ENCODE measurements at places on chromosomes 3 and 15.

DNA sequence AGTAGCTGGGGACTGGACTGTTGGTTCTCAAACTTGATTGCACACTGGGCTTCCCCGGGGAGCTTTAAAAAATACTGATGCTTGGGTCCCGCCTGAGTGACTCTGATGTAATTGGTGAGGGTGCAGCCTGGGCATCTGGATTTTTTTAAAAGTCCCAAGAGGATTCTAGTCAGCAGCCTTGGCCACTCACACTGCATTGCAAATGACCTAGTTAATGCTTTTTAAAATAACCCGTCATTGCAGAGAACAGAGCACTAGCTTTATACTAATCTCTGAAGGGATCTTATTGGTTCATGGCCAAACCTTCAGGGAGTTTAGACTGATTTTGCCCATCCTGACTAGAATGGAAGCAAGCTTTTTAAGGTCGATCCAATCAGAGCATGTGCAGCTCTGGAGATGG is 310.6 kb upstream of the PROK2 start:
- no peak for DNase-seq

DNA sequence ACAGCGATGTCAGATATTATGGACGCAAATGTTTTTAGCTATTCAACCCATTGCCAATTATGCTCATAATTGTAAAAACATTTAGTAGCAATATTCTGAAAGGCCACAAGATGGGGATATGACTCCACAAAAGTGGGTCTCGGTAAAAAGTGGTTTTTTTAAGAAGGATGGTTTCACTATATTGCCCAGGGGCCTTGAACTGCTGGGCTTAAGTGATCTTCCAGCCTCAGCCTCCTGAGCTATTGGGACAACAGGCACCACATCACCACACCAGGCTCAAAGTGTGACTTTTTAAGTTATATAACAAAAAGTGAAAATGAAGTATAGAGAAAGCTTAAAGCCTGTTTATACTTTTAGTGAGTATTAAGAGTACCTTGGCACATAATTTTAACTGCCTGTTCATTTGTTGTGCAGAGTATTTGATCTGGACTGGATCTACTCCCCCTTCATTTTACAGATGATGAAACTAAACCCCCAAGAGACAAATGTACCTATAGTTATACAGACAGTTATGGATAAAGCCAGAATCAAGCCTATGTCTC is 9.4 kb downstream of the NAA50 start:
- DNase-seq: no peak

- no peak for DNase-seq
These were observed 214.1 kb upstream of the CTNNB1 start for GRCh38 chr3:40985195-40985594.

DNA sequence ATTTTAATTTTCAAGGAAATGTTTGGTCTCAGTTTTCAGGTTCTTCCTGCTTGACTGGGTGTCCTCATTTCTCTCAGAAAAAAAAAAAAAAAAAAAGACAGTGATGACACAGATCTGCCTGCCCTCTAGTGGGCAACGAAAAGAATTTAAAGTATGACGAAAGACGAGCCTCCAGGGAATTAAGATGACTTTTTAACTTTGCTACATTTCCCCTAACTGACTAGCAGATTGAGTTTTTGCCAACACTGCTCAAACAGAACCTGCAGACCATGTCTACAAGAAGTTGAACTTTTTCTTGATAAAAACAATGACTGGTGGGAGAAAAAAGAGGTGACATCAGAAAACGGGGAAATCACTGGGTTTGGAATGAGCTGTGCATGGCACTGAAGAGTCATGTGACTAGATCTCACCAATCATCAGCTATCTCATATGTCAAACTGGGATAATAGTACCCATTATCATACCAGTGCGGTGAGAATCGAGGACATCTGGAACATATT is 40.8 kb downstream of the EOMES start:
- no peak for DNase-seq

DNA sequence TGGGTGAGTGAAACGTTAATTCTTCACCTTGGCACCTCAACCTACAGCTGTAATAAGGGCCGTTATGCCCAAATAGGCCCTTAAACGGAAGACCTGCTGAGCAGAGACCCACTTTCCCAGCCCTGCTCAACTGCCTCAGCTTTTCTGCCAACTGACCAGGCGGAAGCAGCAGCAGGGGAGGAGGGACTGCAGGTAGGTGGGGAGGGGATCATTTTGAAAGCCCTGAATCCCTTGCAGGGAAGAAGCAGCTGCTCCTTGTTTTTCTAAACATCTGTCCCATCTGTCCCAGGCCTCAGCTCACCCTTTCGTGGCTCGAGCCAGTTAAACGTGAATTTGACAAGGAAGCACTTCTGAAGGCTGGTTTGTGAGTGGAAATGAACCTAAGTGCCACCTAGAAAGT is 978 bp upstream of the CMC1 start:
- no peak for DNase-seq

- peak; percentile 74 for DNase-seq
These were observed 84.8 kb downstream of the SMAD3 start for GRCh38 chr15:67150023-67150860.

- DNase-seq: no peak
These were observed 48.5 kb upstream of the RYR3 start for GRCh38 chr15:33262306-33262705.

DNA sequence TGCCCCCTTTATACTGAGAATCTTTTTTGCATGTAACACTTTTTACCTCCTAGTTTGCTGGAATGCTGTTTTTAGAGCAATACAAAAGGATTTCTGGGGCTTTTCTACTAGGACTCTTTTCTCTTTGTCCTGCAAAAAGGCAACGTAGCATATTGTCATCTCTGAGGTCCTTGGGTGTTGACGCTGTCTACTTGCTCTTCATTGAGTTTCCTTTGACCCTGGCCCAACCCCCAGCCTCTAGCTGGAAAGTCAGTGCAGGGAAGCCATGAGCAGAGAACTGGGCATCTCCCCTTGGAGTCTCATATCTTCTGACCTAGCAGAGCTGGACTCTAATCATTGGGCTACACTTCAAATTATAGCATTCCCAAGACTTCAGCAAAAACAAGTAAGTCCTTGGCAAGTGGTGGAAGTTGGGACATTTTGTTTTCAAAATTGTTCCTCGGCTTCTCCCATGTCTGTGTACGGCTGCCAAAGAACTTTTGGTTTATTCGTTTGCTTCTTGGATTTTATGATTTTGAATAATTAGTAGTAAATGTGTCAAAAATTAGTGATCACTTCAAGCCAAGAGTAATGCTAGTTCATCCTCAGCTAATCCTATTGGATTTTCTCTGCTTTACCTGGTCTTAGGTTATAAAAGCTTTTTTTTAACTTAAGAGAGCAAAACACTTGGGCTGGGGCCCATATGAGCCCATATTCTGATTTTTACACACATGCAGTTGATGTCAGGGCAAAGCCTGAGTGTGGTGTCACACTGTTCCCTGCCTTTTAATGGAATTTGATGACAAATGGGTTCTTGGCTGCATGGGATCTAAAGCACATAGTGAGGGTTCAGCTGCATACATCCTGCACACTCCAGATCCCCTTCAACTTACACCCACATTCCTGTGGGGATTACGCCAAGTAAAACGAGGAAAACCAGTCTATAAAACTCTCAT is 419.5 kb upstream of the C2CD4B start:
- DNase-seq: no peak

DNA sequence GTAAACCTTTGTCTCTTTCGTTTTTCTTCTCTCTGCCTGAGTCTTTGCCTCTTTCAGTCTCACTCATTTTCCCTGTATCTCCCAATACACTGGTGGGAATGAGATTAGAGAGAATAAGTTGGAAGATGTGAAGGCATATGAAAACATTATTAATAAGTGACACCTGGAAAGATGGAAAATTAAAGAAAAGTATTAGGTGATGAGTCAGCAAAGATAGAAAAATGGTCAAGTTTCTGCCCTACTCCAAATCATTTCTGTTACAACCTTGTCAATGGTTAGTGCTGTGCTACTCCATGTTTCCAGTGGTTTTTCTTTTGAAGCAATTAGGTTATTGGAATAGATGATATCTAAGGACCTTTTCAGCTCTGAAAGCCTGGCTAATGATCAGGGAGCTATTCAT is 252.8 kb downstream of the LSAMP start:
- no peak for DNase-seq

DNA sequence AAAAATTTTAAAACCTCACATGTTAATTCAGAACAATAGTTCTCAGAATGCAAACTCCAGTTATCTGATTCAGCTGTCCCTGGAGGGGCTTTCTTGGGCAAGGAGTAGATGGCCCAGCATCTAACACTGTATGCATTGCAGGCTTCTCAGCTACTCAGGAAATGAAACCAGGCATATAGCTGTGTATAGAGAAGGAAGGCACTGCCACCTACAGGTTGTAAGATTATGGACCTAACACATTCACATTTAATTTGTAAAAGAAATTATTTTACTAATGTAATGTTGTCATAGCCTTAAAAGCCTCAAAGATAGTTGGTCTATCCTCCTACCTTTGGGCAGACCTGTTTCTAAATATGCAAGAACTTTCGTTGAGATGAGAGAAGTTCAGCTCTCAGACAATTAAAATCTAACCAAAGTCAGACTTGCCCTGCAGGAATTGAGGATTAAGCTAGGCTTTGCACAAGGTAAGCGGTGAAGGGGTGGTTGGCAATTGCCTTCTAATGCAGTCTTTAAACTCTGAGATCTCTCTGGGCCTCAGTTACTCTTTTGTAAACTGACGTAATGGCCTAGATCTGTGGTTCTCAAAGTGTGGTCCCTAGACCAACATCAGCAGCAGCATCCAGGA is 132.8 kb upstream of the SLC24A5 start:
- no peak for DNase-seq

- no peak for DNase-seq
These were observed 10.2 kb upstream of the CHRNA7 start for GRCh38 chr15:32020156-32020555.

DNA sequence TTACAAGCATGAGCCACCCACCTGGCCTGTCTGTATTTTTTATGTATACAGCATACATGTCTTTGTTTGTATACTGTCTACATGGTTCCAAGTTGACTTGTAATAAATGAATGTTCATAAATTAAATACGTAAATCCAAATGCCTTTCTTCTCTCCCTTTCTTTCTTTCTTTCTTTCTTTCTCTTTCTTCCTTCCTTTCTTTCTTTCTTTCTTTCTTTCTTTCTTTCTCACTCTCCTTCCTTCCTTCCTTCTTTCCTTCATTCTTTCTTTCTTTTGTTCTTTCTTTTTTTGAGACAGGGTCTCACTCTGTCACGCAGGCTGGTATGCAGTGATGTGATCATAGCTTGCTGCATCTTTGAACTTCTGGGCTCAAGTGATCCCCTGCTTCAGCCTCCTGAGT is 17.1 kb upstream of the ZNF710 start:
- DNase-seq: no peak

DNA sequence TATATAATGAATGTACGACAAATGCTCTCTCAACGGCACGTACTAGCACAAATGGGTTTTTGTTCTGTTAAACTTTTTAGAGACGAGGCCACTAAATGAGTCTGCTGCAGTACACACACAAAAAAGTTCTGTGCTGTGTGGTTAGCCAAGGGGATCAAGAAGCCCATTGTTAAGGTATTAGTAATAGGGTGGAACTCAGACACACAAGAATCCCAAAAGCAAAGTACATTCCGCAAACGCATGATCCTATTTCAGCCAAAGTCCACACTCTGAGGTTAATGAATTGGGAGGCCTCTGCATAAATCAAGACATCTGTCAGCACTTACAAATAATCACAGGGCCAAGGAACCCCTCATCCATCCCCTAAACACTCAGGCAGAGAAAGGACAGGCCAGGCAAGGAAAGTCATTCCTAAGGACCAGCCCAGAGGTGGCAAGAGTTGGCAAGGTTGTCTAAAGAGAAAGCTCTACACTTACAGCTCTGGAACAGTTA is 12.1 kb downstream of the OSBPL10 start:
- DNase-seq: no peak

DNA sequence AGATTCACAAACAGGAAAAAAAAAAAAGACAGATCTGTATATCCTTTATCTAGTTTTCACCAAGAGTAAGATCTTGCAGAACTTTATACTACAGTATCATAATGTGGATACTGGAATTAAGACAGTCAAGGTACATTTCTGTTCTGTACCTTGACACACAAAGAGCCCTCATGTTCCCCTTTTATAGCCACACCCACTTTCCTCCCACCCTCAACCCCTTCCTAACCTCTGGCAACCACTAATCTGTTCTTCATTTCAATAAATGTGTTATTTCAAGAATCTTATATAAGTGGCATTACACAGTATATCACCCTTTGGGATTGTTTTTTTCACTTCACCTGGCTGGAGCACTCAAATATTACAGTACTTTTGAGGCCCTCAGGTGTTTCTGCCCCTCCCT is 3.6 kb upstream of the RAB6B start:
- no peak for DNase-seq

GRCh38 chr3:53828581-53828980 is 17.6 kb downstream of the CHDH start:
- no peak for DNase-seq

DNA sequence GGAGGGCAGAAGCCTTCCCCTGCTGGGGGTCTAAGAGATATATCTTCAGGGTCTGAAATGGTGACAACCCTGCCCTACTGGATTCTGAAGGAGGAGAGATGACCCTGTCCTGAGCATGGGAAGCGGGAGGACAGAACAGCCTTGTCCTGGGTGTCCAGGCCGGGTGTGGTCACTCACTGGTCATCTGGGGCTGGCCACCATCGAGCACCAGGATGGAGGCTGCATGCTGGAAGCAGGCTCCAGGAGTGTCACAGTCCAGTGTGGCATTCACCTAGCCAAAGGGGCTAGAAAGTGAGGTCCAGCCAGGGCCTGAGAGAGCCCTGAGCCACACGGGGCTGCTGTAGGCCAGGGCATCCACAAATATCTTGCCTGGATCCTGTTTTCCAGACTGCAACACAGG is 5.2 kb downstream of the CDHR4 start:
- DNase-seq: no peak

- no peak for DNase-seq
These were observed at the start of gene XCR1 for GRCh38 chr3:46027021-46027705. Gene XCR1 (minus strand): TSS chr3:46027483. CDS start chr3:46021947, 5,536 bp downstream.

GRCh38 chr3:159082519-159082918 is 280.7 kb downstream of the MFSD1 start:
- no peak for DNase-seq

GRCh38 chr15:41888662-41889253 is 5.1 kb downstream of the SPTBN5 start:
- no peak for DNase-seq

DNA sequence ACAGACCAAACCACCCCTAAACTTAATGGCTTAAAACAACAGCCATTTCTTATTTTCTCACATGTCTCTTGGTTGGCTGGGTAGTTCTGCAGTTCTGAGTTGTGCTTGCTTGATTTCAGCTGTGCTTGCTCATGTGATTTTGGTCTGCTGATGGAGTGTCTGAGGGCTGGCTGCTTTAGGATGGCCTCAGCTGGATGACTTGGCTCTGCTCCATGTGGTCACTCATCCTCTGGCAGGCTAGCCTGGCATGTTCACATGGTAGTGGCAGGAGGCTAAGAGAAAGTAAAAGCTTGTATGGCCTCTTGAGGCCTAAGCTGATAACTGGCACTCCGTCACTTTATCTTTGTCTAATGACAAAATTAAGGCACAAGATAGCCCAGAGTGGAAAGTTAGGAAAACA is 4.1 kb downstream of the SV2B start:
- DNase-seq: no peak

GRCh38 chr3:68055215-68055614 is 400.8 kb upstream of the SUCLG2 start:
- no peak for DNase-seq
